ENCODE measurements at places on chromosomes 13 and 19. TPM values are rescaled to one million over a fixed set of nuclear protein-coding genes. Genes with fewer than 3 reads are reported as not detected.

DNA sequence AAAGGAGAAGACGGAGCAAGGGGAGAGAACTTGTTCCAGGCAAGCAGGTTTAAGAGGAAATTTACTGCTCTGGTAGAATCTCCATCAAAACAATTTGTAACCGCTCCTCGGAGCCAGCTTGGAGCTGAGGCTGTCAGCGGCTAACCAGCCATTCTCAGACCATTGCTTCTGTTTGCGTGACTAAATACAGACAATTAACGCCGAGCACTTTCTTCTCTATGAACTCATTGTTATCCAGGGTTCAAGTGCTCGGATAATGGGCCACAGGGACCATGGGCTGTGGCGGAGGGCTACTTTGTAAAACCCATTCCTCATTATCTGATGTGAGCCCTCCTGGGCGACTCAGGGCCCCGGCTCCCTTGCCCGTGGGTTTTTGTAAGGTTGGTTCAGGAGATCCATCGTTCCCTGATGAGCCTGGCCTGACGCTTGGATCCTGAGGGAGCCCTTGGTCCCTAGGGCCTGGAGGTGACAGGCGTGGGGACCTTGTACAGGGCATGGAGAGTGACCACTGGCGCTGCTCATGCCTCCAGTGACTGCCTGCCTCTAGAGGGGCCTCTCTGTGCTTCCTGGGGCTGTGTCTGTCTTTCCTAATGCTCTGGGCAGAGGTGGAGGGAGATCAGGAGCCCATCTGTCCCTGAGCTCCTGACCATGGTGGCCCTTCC lies 61.5 kb upstream of the ZNF536 start:
- DNase-seq, result no peak

DNA sequence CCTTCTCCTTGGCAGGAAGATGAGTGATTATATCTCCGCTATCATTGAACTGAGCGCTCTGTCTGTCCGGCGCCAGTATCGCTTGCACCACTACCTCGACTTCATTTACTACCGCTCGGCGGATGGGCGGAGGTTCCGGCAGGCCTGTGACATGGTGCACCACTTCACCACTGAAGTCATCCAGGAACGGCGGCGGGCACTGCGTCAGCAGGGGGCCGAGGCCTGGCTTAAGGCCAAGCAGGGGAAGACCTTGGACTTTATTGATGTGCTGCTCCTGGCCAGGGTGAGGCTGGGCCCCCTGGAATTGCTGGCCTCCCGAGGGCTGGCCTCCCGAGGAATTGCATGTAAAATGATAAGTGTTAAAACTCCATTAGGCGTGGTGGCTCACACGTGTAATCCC lies 32.1 kb downstream of the CYP4F22 start:
- no peak for DNase-seq

GRCh38 chr13:31437975-31438374 lies 238.2 kb downstream of the B3GLCT start:
- no peak for DNase-seq

DNA sequence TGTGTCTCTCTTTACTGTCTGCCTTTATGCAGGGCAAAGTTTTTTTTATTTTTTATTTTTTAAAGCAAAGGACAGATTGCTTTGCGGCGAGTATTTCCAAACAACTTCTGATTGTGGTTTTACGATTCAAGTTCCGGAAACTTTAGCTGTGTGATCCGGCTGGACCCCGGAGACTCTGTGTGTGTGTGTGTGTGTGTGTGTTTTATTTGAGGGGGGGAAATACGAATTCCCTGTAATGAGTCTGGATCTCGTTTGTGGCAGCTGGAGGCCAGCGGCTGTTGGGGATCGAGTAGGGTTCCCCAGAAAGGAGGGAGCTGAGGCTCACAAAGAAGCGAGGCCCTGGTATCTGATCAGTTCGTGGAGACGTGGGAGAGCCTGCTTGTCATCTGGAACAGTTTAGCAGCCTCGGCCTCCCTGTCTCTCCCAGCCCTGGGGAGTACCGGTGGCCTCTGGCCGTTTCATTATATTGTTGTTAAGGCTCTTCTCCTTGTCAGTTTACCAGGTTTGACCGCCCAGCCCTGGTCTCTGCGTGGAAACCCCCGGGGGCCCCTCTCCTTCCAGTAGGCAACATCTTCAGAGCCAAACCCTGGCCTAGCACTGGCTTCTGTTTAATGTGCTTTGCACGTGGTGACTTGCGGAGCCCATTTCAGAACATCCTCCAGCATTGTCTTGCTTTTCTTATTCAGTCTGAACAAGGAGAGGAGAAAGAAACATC lies 1.3 kb downstream of the FARP1 start:
- no peak for DNase-seq

DNA sequence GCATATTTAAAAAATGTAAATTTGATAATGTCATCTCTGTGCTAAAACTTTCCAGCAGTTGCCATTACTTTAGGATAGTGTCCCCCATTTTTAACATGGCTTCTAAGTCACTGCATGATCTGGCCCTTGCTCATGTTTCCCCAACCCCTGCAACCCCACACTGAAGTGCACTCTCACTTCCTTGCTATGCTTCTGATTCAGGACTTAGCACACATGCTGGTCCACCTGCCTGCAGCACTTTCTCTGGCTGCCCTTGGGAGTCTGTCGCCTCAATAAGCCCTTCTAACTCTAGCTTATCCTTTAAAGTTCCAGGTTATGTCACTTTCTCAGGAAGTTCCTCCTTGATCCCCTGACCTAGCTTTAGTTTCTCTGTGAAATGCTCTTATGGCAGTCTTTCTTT lies 241.0 kb downstream of the POSTN start:
- DNase-seq, result no peak

- DNase-seq, result no peak
Measured at GRCh38 chr13:110774490-110774889, 61.0 kb downstream of the ING1 start.

GRCh38 chr13:99542788-99543406 lies 41.6 kb downstream of the TM9SF2 start:
- DNase-seq, result peak; percentile 82

- DNase-seq, result peak; percentile 71
Measured at GRCh38 chr13:113437408-113438010, 15.8 kb downstream of the ADPRHL1 start.

Gene NCCRP1
- not detected for total RNA-seq

Gene ZNF529
- 13.7 TPM for total RNA-seq

Gene ANKLE1
- 4.5 TPM for total RNA-seq
